ENCODE measurements at places on chromosomes 11 and 22. TPM values are rescaled to one million over a fixed set of nuclear protein-coding genes. Genes with fewer than 3 reads are reported as not detected.

Gene TTC36
- 0.20 TPM for total RNA-seq

Gene MTCH2
- 78.2 TPM for total RNA-seq

Gene TRIM51
- total RNA-seq, result not detected

Gene OR51B5
- total RNA-seq, result not detected

Gene CTNND1
- 81.6 TPM for total RNA-seq

Gene ASPHD2
- 0.73 TPM for total RNA-seq

Gene PAAF1
- 9.0 TPM for total RNA-seq

Gene SAA1
- total RNA-seq, result not detected

Gene CCDC157
- total RNA-seq, result 1.6 TPM

Gene ZPR1
- 36.4 TPM for total RNA-seq

Gene MRPL16
- total RNA-seq, result 40.9 TPM

Gene PITPNM1
- total RNA-seq, result 15.1 TPM

Gene F2
- total RNA-seq, result not detected

Gene PLCB3
- 61.4 TPM for total RNA-seq

Gene MAML2
- 13.6 TPM for total RNA-seq

Gene RFPL2
- not detected for total RNA-seq

Gene HOATZ
- not detected for total RNA-seq

Gene OR51B2
- total RNA-seq, result not detected

Gene ADORA2A
- total RNA-seq, result 4.1 TPM

Gene BTBD18
- total RNA-seq, result not detected

Gene EFCAB6
- total RNA-seq, result 2.6 TPM

Gene TEX12
- 0.20 TPM for total RNA-seq

Gene CEP126
- total RNA-seq, result 1.6 TPM

Gene MS4A7
- not detected for total RNA-seq

Gene XKR3
- total RNA-seq, result not detected

Gene ACRV1
- not detected for total RNA-seq

Gene OR52N4
- not detected for total RNA-seq

Gene CRYBA4
- not detected for total RNA-seq

Gene SLC25A18
- total RNA-seq, result 0.73 TPM

Gene FOLH1
- total RNA-seq, result 0.73 TPM

Gene DUSP8
- total RNA-seq, result 0.20 TPM

Gene TMEM218
- 21.5 TPM for total RNA-seq

Gene RBX1
- 63.6 TPM for total RNA-seq

Gene EMID1
- total RNA-seq, result not detected

Gene LGALS12
- total RNA-seq, result 0.20 TPM

Gene SLC7A4
- total RNA-seq, result not detected

Gene ESAM
- under 0.01 TPM for total RNA-seq

Gene OR52K1
- not detected for total RNA-seq

Gene C1QTNF4
- under 0.01 TPM for total RNA-seq

Gene TRIM34
- total RNA-seq, result 5.9 TPM

Gene INSC
- 6.2 TPM for total RNA-seq

Gene TENM4
- total RNA-seq, result 5.9 TPM

Gene KCNJ5
- not detected for total RNA-seq

Gene PRG3
- total RNA-seq, result not detected

Gene IGF2
- total RNA-seq, result 0.59 TPM

Gene IFITM2
- 170 TPM for total RNA-seq

Gene CARD18
- not detected for total RNA-seq

Gene MMP12
- 0.59 TPM for total RNA-seq

Gene OR5M3
- not detected for total RNA-seq

Gene CELF1
- total RNA-seq, result 80.5 TPM

Gene HBE1
- total RNA-seq, result not detected

Gene NPTXR
- total RNA-seq, result 0.39 TPM

Gene SPTBN2
- total RNA-seq, result 0.39 TPM

Gene C22orf42
- total RNA-seq, result not detected

Gene PHLDA2
- total RNA-seq, result 13.3 TPM

Gene PDE2A
- 0.37 TPM for total RNA-seq

Gene APOBEC3A
- total RNA-seq, result not detected

Gene H19
- total RNA-seq, result 3.1 TPM

Gene IGLL1
- total RNA-seq, result not detected
